Inflammatory macrophage treated with lipopolysaccharide for 4 hours (primary cell): ENCODE measurements at places on chromosomes 4 and X.

GRCh38 chr4:92305148-92305877, 1.5 kb downstream of the GRID2 start:
- DNase-seq: no peak

- no peak for DNase-seq
Observed at GRCh38 chrX:151701071-151701470, 5.8 kb downstream of the PRRG3 start.

DNA sequence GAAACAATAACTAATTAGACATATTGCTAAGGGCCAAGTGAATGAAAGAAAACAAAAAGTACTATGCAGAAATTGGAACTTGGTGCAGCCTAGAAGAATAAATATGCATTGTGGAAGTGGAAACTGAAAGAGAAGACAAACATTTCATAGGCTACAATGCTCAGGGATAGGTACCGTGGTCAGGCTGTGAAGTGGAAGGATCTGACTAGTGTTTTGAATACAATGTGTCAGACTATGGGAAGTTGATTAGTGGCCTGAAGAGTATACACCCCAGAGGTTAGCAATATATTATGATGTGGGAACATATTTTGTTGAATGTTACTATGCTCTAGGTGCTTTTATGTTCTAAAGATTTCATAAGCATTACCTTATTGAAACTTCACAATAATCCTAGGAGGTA, 36.8 kb downstream of the GPRIN3 start:
- no peak for DNase-seq

- DNase-seq: no peak
Observed at GRCh38 chr4:8366601-8367000, 73.9 kb downstream of the ACOX3 start.

GRCh38 chr4:16692524-16692923, 205.9 kb downstream of the LDB2 start:
- no peak for DNase-seq

DNA sequence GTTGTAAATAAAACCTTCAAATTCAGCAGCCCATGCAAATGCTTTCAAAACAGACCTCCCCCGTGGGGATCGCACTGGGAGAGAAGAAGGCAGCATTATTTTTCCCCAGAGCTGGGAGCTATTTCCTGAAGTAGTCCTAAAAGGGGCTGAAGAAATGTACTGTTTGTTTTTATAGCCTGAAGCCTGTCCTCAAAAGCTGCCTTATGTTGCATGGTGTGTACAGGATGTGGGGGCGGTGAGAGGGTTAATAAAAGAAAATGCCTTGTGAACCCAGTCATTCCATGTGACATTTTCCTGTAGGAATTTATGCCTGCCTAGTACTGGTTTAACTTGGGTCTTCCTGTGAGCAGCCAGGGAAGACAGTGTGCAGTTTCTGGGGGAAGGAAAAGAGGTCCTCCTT, 144.1 kb downstream of the SOWAHB start:
- DNase-seq: no peak

- no peak for DNase-seq
Observed at GRCh38 chr4:6873291-6873690, 36.3 kb upstream of the TBC1D14 start.

GRCh38 chrX:54944816-54945215, 24.2 kb downstream of the TRO start:
- DNase-seq: no peak

DNA sequence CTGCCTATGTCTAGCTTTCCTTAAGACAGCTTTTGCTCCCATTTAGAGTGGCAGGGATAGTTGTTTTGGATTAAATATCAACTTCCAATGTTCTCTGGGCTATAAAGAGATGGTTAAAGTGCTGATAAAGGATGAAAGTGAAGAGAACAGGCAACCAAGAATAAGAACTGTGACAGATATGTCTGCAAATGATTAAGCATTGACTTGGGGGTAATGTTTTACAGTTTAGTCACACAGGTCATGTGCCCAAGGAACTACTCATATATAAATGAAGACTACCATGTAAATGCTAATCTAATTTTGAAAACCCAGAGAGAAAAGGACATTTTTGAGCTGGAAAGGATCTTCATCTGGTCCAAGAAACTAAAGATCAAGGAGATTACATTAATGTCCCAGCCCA, 42.1 kb downstream of the RBMX2 start:
- DNase-seq: no peak

- DNase-seq: no peak
Observed at GRCh38 chr4:1057403-1057745, 45.9 kb downstream of the FGFRL1 start.

DNA sequence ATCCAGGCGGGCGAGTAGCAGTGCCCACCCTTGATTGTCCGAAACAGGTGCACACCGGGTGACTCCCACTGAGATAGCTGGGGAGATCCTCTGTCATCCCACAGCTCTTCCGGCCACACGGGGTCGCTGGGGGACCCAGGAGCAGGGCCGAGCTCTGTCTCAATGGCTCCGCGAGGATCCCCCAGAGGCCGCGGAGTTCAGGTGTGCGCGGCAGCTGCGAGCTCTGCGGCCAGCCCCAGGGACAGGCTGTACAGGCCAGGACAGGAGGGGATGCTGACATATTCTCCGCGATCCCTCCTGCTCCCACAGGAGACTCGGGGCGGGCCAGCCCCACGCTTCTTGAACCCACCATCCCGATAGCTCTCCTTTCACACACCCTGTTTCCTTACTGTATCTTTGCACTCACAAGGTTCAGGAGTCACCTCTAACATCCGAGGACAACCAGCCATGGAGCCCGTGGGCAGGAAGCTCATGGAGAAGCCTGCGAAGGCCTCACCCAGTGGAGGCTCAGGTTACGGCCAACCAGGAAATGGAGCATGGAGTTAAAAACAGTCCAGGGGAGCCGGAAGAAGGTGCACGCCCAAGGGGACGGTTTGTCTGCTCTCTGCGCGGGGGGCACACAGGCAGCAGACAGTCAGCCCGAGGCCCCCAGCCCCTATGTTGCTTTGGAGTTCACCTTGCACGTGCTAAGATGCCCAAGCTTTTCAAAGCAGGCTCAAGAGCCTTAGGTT, 77.9 kb upstream of the AMELX start:
- DNase-seq: no peak

DNA sequence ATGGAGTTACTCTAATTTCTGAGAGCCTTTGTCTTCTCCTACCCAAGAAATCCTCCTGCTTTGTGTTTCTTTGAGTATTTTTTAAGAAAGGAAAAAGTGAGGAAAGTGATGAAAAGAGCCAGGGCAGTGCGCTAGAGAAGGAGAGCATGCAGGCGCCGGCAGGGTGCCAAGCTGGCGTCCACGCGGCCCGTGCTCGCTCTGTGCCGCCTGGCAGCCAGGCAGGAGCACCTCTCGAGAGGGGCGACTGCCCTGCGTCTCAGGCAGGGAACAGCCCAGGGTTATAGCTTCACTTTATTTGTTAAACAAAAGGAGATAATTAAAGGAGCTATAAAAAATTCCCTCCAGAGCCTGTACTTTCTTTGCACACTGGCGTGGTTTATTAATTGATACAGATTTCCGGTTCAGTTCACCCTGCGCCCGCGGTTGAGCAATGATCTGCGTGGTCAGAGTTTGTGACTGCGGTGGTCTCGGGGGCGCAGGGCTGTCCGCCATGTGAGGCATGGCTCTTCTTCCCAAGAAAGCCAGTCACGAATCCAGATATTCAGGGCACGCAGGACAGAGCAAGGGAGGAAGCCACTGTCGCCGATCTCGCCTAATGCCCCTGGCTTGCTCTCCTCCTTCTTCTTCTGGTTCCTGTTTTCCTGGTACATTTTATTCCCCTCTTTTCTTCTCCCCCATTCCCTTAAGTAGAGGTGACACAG, 110.8 kb upstream of the PAQR3 start:
- DNase-seq: no peak

DNA sequence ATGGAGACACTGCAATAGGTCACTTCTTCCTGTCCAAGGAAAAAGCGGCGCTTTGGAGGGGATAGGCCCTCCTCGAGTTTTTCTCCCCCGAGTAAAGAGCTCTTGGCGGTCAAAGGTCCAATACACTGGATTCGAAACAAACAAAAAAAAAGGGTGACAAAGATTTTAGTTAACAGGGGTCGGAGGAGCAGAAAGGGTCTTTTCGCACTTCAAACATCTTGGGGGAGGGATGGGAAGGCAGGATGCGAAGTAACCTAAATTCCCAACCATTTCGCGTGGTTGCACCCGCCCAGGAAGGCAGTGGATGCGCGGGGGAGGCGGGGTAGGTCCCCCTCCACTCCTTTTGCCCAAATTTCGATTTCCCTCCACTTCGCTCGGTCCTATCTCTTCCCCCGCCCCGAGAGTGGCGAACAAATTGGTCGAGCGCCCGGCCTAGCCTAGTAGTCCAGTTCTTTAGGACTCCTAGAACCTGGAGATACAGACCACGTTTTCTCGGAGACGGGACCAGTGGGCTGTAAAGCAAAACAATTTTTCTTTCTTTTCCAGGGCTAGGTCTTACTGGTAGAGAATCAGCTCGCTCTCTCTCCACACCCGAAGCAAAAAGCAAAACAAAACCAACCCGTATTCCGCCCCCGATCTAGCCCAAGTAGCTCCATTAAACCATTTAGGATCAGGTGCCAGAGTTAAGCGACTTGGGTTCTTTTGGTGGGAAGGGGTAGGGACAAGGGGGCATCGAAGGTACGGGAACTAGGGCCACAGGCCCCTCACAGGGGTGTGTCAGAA, 2.0 kb upstream of the STAG2 start:
- no peak for DNase-seq

DNA sequence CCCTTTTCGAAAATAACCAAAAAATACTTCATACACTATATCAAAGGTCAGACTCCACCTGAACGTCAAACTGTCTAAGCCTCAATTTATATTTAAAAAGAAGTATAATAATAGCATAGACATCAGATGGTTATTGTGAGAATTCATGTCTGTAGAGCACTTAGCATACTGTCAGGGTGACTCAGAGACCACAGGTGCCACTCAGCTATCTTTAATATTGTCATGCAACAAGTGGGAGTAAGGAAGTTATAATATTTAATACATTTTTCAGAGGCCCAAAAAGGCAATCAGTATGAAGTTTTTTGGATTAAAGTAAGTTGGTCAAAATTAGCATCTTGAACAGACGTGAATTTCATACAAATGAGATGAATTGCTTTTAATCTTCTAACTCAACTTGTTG, 93.3 kb downstream of the PHOX2B start:
- DNase-seq: peak; percentile 34

- DNase-seq: peak; percentile 14
Observed at GRCh38 chrX:139890991-139891700, 41.7 kb downstream of the ATP11C start.

DNA sequence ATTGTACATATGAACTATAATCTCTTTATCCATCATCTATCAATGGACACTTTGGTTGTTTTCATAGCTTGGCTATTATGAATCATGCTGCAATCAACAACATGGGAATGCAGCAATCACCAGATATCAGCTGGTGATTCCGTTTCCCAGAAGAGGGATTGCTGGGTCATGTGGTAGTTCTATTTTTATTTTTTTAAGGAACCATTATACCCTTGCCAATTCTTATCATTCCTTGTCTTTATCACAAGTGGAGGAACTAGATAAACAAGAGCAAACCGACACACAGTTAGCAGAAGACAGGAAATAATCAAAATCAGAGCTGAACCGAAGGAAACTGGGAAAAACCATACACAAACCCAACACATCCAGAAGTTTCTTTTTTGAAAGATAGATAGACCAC, 14.5 kb upstream of the LNX1 start:
- DNase-seq: no peak

DNA sequence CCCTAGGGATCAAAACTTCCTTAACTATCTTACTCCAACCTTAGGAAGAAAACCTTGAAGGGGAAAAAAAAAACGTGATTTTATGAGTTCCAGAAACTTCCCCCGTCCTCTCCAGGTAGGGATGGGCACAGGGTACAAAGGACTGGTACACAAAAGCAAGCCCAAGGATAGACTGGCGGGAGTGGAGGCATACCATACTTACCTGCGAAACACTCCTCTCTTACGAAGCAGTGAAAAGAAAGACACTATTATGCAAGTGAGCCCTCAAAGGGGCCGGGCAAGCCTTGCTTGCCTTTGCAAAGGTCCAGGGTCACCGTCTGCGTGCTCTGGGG, 651 bp downstream of the TSPAN6 start:
- DNase-seq: no peak
